Heart left ventricle (tissue), 16 donors: ENCODE measurements at places on chromosomes 3 and 15. TPM values are rescaled to one million over a fixed set of nuclear protein-coding genes. Genes with fewer than 3 reads are reported as not detected.

The TRPM1 gene
- not detected for polyA plus RNA-seq

DNA sequence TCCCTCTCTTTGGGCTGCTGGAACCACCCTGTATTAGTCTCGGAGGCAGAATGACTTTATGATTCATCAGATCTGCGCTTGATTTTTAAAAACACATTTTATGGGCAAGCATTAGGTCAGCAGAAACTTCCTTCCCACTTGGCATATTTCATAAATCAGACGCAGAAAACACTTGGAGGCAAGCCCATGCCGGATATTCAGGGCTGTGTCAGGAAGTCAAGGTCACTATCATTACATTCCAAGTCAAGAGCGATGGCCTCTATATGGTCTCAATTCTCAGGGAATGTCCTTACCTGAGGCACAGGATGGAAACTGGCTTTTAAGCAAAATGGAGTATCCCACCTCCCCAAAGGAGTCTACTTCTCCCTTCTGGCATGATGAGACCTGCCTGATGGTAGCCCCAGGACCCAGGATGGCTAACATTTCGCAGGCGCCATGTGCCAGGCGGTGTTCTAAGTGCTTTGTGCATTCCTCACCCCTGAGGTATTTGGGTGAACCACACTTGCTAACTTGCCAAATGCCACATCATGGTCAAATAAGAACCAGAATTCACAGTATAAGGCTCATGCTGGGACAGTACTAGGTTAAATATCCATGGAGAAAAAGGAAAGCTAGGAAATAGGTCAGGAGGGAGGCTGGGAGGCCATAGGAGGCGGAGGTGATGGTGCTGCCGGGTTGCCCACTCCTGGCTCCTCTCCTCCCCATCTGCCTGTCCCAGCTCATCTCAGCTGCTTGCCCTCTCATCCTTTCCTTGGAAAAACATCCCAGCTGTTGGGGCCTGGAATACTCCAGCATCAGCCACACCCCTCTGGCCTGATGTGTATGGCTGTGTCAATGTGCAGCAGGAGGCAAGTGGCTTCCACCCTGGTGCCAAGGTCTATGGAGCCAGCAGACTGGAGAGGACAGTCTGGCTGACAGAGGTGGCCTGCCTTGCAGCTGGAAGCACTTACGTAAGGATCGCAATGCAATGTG, 18.8 kb downstream of the BCL2L10 start:
- DNase-seq: no peak
- H3K27ac ChIP-seq: no peak overlapping the region
- H3K27me3 ChIP-seq: no peaks in the 10 kb centered on the region
- no peak overlapping the region for H3K4me3 ChIP-seq
- peaks cover 13% of the 10 kb centered on the region for H3K4me1 ChIP-seq
- H3K36me3 ChIP-seq: no peaks in the 10 kb centered on the region

DNA sequence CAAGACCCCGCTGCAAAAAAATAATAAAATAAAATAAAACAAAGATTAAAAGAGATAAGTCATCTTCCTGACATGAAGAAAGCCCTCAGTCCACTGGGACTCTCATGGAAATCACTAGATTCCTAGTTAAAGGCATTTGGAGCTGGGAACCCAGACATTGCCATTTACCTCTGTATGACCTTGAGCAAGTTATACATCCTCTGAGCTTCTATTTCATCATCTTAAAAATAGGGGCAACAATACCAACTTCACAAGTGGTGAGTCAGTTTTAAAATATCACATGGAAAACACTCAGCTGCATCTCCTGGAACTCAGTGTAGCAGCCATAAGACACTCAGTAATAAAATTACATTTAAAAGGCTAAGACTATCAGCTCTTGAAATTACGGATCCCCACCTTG, 334.8 kb downstream of the ERC2 start:
- no peak for DNase-seq
- H3K27ac ChIP-seq: no peak overlapping the region
- no peaks in the 10 kb centered on the region for H3K27me3 ChIP-seq
- H3K4me3 ChIP-seq: no peak overlapping the region
- no peaks in the 10 kb centered on the region for H3K36me3 ChIP-seq
- H3K4me1 ChIP-seq: no peaks in the 10 kb centered on the region

The PRSS50 gene
- polyA plus RNA-seq: 0.46 TPM

The CFAP92 gene
- 0.17 TPM for polyA plus RNA-seq

The LRRC34 gene
- 0.91 TPM for polyA plus RNA-seq

DNA sequence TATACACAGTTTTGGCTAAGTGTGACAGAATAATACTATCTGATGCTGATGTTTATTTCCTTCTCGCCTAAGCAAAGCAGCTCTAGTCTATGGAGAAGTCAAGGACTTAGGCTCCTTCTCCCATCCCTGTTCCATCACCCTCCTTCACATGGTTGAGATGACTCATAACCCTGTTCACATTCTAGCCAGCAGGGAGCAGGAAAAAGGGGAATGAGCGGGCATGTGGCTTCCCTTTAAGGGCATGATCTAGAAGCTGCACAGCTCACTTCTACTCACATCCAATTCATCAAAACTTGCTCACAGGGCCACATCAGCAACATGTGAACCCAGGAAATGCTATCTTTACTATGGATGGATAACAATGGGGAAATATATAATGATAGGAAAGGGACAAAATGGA, 40.9 kb downstream of the CBLB start:
- H3K36me3 ChIP-seq: no peaks in the 10 kb centered on the region
- no peak for DNase-seq
- peaks cover 71% of the 10 kb centered on the region for H3K4me1 ChIP-seq
- no peaks in the 10 kb centered on the region for H3K27me3 ChIP-seq
- no peak overlapping the region for H3K4me3 ChIP-seq

The VGLL3 gene
- 0.65 TPM for polyA plus RNA-seq

DNA sequence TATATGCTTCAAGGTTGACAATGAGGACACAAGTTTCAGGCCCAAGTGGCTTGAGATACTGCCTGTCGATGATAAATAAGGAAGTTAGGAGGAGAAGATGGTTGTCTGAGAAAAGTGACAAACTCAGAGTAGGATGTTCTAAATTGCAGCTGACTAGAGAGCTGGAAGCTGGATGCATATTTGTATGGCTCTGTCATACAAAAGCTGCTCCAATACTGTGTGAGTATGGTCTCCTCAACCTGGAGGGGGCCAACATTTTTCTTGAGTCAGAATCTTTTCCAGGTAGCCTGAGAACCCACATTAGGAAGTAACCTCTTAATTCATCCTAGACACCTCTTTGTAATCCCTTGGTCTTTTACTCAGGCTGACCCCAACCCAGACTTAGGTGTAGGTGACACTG, 28.4 kb upstream of the TPRG1 start:
- DNase-seq: no peak
- no peaks in the 10 kb centered on the region for H3K36me3 ChIP-seq
- no peaks in the 10 kb centered on the region for H3K27me3 ChIP-seq
- H3K4me3 ChIP-seq: no peak overlapping the region
- H3K27ac ChIP-seq: no peak overlapping the region

- no peaks in the 10 kb centered on the region for H3K36me3 ChIP-seq
- H3K27ac ChIP-seq: no peak overlapping the region
- H3K4me3 ChIP-seq: no peak overlapping the region
- no peaks in the 10 kb centered on the region for H3K27me3 ChIP-seq
- DNase-seq: no peak
Observed at GRCh38 chr15:80228959-80229610, 22.9 kb downstream of the CTXND1 start.

DNA sequence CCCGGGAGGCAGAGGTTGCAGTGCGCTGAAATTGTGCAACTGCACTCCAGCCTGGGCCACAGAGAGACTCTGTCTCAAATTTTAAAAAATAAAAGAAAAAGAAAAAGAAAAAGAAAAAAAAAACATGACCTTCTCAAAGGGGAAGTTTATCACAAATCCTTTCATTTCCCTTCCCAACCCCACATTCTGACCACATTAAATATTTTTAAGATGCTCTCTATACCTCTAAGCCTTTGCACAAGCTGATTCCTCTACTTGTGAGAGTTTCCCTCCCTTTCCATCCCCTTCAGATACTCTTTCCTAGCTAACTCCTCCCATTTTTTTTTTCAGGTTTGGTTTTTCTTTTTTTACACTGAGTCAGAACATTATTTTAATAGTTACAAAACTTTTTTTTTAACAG, 4.0 kb downstream of the HIGD1A start:
- no peaks in the 10 kb centered on the region for H3K27me3 ChIP-seq
- peaks cover 41% of the 10 kb centered on the region for H3K4me1 ChIP-seq
- H3K27ac ChIP-seq: no peak overlapping the region
- DNase-seq: no peak
- no peaks in the 10 kb centered on the region for H3K36me3 ChIP-seq

The SEMA6D gene
- polyA plus RNA-seq: 3.1 TPM

GRCh38 chr3:152193673-152194267, 75.0 kb upstream of the MBNL1 start:
- H3K36me3 ChIP-seq: no peaks in the 10 kb centered on the region
- peaks cover 10% of the 10 kb centered on the region for H3K4me1 ChIP-seq
- no peak overlapping the region for H3K27ac ChIP-seq
- no peaks in the 10 kb centered on the region for H3K27me3 ChIP-seq
- no peak overlapping the region for H3K4me3 ChIP-seq
- no peak for DNase-seq

The PLS1 gene
- 0.80 TPM for polyA plus RNA-seq

GRCh38 chr3:156978481-156978961, 152.4 kb downstream of the LEKR1 start:
- no peak overlapping the region for H3K27ac ChIP-seq
- no peak overlapping the region for H3K4me3 ChIP-seq
- no peaks in the 10 kb centered on the region for H3K27me3 ChIP-seq
- H3K36me3 ChIP-seq: no peaks in the 10 kb centered on the region
- DNase-seq: no peak

The FGF7 gene
- 7.7 TPM for polyA plus RNA-seq

DNA sequence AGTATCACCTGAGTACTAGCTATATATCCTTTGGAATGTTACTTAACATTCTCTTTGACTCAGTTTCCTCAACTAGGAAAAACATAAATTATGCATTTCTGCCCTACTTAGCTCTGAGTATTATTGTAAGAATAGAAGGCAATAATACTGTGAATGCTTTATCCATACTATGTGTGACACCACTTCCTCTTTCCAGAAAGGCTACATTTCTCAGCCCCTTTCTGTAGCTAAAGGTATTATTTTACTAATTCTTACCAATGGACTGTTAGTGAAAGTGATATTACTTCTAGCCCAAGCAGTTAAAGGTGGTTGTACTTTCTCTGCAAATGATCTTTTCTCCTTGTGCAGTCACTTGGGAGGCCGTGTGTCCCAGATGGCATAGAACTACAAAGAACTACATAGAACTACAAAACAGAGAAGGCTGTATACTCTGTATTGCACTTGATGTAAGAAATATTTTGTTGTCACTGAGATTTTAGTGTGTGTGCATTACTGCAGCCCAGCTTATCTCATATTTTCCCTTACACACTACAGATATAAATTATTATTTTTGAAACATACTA, 35.1 kb downstream of the MYH15 start:
- H3K27ac ChIP-seq: no peak overlapping the region
- H3K4me3 ChIP-seq: no peak overlapping the region
- H3K4me1 ChIP-seq: no peaks in the 10 kb centered on the region
- H3K27me3 ChIP-seq: no peaks in the 10 kb centered on the region
- DNase-seq: no peak
